ENCODE measurements at places on chromosomes 3 and 15. TPM values are rescaled to one million over a fixed set of nuclear protein-coding genes. Genes with fewer than 3 reads are reported as not detected.

DNA sequence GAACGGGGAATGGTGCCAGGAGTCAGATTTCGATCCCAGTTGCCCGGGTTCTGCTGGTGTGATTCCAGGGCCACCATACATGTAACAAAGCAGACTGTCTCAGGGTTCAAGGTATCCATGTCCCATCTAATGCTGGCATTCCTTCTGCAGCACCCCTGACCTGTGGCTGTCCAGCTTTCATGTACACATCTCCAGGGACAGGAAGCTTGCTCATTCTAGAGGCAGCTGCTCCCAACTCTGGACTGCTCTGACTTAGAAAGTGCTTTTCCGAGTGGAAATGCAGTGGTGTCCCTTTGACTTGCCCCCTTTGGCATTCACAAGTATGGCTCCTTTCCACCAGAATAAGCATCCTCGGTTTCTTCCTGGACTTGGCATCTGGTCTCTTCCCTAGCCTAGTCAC lies 30.9 kb downstream of the PML start:
- DNase-seq: no peak

- DNase-seq: no peak
Measured at GRCh38 chr3:117842086-117842485, 1132.5 kb downstream of the TUSC7 start.

DNA sequence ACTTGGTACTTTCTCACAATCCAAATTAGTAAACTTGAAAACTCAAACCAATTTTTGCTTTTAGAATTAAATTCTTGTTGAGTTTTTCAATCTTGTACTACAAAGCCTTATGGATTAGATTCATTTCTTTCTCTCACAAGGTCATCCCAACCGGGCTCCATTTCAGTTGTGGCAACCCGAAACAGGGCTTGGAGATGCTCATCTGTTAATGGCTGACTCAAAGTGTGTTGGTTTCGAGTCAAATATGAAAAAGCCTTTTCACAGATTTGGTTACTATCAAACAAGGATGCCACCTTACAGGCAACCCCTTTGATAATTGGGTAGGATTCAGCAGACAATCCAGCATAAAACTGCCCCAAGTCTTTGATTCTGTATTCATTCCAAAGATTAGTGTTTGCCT lies 1.8 kb downstream of the EPM2AIP1 start:
- no peak for DNase-seq

GRCh38 chr3:146052056-146052790 lies 108.8 kb downstream of the PLOD2 start:
- no peak for DNase-seq

GRCh38 chr15:59701880-59702279 lies 12.8 kb upstream of the BNIP2 start:
- no peak for DNase-seq

DNA sequence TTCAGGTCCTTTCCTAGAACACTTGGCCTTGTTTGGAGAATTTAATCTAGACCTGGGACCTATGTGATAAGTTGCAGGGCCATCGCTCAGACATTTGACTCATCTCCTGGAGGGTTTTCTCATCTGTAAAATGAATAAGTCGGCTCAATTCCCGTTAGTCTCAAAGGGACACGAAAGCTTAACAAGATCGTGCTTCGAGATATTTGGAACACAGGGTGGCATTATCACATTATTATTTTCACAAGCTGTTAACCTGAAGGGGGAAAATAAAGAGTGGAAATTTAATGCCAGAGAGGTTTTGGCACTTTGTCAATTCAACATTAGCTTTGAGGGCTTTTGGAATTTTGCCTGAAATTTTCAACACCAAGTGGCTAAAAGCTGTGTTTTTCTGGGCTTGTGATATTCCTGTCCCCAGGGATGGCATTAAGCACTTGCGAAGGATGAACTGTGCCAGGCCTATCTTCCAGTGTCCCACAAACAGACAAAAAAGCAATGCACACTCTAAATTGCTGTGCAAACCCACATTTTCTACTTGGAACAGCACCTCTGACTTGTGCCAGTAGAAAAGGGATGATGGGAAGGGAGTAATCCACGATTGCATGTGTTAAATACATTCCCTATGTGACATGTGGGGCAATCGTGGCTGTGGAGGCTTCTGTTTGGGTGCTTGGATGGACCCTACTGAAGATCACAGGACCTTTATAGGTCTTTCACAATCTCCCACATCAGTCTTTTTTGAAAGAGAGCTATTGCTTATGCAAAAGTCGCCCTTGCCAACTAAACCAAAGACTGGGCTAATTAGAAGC lies 478.7 kb downstream of the MFSD1 start:
- no peak for DNase-seq

- no peak for DNase-seq
Measured at GRCh38 chr3:142168514-142168913, 19.2 kb upstream of the TFDP2 start.

GRCh38 chr3:40718681-40719080 lies 193.9 kb downstream of the ZNF621 start:
- DNase-seq: no peak

GRCh38 chr3:133023362-133023761 lies 14.8 kb upstream of the TMEM108 start:
- DNase-seq: no peak

DNA sequence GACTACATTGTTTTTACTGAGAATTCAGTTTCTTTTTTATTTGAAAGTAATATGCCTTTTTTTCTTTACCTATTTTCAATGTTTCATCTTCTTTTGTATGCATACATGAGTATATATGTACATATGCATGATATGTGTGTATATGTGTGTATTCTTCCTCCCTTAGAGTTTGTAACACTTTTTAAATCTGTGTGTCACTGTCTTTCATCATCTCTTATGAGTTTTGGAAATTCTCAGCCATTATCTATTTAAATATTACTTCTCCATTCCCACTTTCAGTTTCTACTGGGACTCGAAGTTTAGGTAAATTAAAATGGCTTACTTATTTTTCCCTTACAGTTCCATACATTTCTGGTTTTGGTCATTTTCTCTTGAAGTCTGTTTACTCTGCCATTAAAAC lies 754.1 kb downstream of the GRM7 start:
- no peak for DNase-seq

- DNase-seq: no peak
Measured at GRCh38 chr3:192802957-192803899, 75.9 kb upstream of the FGF12 start.

- no peak for DNase-seq
Measured at GRCh38 chr3:10357095-10357494, 36.2 kb upstream of the SEC13 start.

DNA sequence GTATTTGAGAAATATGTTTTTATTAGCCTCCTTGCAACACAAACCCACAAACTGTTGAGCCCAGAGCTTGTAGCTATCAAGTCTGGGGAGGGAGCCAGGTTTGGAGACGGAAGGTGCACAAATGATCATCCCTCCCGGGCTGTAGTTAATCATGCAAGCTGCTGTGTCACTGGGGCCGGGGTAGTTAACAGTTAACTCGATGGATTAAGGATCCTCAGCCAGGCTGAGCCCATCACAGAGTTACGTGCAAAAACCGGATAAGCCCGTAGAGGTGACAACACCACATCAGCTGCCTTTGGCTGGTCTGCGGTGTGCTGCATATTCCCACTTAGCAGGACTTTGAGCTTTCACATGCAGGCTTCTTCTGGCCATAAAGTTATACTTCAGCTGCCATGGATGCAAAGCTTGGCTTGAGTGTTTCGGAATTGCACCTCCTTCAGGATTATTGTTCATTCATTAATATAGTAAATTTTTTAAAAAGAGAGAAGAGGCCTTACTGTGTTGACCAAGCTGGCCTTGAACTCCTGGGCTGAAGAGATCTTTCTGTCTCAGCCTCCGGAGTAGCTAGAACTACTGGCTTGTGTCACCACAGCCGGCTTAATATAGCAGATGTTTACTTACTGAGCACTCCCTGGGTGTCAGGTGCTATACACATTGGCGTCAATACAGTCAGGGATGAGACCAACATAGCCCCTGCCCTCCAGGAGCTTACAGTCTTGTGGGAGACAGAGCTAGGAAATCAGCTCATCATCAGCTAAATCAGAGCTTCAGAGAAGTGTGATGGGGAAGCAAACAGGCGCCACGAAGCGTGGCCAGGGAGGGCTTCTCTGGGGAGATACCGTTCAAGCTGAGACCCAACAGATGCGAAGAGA lies 226.8 kb upstream of the BHLHE40 start:
- no peak for DNase-seq

DNA sequence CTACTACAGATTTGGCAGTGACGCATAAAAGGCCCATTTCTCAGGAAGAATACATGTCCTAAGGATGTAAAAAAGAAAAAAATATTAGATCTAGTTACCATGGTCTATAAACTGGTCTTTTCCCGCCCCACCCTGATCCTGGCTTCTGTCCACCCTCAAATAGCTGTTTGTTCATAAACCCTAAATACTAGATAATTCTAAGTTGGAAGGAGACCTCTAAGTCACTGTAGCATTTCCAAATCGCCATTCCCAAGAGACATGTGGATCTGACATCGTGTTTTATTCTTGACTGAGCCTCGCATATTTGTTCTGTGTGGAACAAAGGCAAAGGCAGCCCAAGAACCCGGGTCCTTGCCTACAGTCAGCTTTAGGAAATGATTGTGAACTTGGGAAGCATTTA lies 49.0 kb downstream of the LMCD1 start:
- DNase-seq: no peak

DNA sequence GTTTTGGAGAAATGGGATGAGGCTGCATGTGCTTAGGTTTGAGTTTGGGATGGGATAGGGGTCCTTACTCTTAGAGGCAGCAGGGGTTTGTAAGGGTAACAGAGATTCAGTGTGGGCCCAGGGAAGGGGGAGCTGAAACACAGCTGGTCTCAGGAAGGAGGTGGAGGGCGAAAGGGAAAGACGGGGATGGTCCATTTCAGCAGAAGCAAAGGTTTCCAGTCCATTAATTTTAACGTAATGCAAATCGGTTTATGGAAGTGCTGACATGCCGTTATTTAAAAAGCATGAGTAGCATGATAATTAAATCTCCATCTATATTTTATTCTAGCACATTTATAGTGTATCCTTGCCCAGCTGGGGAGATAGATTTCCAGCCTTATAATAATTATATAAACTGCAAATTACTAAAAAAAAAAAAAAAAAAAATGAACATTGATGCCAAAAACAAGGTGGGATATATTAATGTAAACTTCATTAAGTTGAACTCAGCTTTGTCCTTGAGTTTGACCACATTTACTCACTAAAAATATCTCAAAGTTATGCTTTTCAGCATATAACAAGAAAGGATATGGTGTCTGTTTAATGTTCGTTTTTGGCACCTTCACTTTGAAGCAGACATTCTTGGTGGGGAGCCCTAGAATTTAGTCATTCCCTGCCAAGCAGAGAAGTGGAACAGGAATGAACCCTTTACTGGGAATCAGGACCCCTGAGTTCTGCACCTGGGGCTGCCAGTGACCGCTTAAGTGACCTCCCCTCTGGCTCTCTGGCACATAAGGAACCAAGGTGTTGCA lies 234.7 kb downstream of the THSD4 start:
- no peak for DNase-seq

DNA sequence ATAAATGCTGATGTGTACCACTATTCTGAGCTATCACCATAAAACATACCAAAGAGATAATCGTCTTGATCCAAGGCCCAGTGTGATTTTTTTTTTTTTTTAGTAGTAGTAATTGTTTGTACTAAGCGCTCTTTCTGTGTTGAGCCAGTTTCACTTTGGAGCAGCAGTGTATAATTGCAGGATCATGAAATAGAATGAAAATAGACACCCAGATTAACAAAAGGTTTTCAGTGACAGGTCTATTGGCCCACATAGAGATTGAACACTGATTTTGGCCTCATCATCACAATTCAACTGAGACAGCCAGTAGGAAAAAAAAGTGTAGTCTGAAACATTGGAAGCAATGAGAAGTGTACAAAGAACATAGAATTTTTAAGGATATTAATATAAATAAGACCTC lies 749.8 kb downstream of the NAALADL2 start:
- DNase-seq: no peak

DNA sequence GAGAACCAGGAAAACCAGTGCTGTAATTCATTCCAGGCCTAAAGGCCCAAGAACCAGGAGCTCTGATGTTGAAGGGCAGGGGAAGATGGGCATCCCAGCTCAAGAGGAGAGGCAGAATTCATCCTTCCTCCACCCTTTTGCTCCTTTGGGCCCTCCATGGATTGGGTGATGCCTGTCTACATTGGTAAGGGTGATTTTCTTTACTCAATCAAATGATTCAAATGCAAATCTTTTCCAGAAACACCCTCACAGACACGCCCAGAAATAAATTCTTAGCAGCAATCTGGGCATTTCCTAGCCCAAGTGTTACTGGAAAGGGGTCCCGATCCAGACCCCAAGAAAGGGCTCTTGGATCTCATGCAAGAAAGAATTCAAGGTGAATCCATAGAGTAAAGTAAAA lies 17.6 kb upstream of the APOD start:
- DNase-seq: no peak

Gene DUOXA1
- 5.8 TPM for total RNA-seq

Gene LRRC31
- total RNA-seq: not detected

Gene KY
- not detected for total RNA-seq

Gene CPNE4
- total RNA-seq: not detected

Gene TOP2B
- total RNA-seq: 203 TPM

Gene LRRC2
- total RNA-seq: 0.87 TPM

Gene LYZL4
- total RNA-seq: not detected

Gene PLD1
- total RNA-seq: 29.1 TPM

Gene SRP14
- 185 TPM for total RNA-seq

Gene SLC22A14
- 0.20 TPM for total RNA-seq

Gene GRK7
- total RNA-seq: 0.11 TPM

Gene ADPRH
- 1.9 TPM for total RNA-seq

Measured in mesothelial cell of epicardium (in vitro differentiated cells).